ENCODE measurements at places on chromosomes 1 and 21.

DNA sequence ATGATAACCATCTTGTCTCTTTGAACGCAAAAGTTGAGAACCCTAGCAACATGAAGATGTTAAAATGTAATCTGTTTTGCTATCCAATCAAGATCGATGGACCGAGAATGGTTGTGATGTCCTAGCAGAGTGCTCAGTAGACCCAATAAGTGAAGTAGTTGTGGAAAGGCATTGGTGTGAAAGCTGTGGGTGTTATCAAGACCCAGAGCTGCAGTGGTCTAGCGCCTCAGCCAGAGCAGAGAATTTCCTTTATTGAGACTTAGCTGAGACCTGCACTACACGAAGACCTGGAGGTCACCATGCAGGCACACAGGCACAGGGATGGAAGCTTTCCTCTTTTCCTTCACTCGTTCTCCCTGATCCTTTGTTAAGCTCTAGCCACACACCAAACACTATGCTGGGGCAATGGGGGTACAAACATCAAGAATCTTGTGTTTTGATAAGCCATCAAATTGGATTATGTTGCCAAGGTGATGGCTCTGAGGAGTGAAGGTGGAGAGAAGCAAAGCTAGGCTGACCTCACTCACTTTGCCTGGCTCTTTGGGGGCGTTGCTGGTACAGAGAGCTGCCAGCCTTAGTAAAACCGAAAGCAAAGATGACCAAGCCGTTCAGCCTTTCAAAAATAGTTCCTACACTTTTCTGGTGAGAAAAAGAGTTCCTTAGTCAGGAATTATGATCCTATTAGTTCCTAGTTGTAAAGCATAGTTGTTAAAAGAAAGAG is 24.1 kb downstream of the METTL13 start:
- no peak for DNase-seq

DNA sequence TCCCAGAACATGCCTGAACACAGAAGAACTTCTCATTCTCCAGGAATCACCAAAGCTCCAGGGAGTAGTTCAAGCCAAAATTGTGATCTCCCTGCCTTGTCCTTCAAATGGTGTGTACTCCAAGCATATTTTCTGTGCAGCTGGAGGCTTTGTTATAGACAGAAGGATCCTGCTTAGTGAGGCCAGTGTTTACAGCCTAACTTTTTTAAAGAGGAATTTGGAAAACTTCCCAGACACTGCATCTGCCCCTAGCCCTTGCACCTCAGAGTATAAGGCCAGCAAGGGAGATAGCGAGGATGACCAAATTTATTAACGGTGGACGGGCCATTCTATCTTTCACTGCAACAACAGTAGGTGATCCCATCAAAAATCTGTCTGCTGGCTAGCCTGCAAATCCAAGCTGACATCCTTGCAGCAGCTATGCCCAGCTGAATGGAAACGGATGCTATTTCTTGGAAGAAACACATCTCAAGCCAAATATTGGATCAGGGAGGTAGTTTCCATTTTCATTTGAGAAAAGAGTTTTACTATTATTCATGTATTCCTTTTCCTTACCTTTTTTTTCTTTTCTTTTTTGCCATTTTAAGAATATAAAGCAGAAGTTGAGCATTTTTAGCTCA is 249.8 kb downstream of the USH2A start:
- DNase-seq, result no peak

GRCh38 chr21:17697473-17697872 is 84.8 kb upstream of the BTG3 start:
- no peak for DNase-seq

- no peak for DNase-seq
Measured at GRCh38 chr1:76680651-76681050, 186.6 kb upstream of the ST6GALNAC5 start.

- peak; percentile 80 for DNase-seq
Measured at GRCh38 chr21:21688889-21689288, 690.7 kb downstream of the NCAM2 start.

DNA sequence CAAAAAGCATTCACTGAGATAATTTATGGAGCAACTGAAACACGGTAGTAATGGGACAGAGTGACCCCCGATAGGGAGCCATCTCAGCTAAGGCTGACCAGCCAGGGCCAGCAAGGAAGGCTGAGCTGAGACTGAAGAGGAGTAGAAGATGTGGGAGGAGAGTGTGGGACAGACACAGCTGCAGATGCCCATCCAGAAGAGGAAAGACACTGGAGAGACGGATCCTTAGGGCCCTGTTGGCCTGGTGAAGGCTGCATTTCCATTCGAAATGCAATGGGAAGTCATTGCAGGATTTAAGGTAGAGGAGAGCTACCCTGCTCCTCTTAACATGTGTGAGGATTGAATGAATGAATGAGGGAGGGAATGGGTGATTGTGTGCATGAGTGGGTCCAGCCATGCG is 44.0 kb upstream of the LRP8 start:
- no peak for DNase-seq

DNA sequence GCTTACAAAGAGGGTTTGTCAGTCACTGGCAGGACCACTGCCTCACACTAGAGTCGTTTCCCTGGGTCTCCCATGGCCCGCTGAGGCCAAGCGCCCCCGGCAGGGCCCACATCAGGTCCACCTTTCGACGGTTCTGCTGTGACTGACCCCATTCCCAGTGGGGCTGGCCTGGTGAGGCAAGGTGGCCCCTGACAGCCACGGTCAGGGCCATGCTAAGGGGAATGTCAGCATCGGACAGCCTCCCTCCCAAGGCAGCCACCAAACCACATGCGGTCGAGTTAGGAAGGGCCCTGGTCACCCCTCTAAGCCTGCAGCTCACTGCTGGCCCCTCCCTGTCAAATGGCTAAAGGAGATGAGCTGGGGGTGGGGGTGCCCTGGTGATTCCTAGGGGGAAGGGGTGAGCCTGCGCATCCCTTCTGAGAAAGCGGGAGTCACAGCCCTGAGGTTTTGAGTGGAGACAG is 2.9 kb upstream of the KIF17 start:
- no peak for DNase-seq
